ENCODE measurements at places on chromosomes 2 and 18.

DNA sequence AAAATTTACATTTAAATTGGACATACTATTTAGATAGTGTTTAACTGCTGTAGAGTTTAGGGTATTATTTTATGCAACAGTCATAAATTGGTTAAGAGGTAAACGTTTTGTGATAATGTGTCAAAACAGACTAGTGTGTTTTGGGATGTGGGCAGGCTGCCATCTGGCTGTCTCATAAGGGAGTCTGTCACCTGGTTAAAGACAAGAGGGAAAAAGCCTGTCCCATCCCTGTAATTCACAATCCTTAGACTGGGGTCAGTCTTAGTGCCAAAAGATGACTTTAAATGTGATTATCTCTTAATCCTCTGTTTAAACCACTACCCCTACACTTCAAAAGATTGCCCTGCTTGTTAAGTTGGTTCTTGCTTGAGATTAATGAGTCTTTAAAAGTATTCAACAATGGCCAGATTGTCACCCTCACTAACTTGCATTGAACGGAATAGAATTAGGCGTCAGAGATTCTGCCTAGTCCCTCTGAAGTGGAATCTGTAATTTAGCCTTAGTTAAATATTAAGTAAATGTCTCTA is 59.2 kb downstream of the SGPP2 start:
- peak; percentile 42 for DNase-seq

DNA sequence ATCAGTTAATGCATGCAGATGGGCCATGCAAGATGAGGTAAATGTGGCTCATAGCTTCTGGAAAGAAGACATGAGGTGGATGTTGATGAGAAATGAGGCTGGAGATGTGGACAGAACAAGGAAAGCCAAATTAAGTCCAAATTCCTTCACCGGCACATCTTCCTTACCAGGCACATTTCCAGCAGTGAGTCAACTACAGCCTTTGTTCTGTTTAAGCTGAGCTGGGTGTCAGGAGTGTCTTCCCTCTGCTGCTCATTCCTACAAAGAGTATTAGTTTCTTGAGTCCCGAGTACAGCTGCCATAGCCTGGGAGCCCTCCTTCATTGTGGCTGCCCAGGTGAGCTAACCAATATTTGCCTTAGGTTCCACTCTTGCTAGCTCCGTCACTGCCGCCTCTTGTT is 945.0 kb downstream of the SLC4A3 start:
- DNase-seq: no peak

DNA sequence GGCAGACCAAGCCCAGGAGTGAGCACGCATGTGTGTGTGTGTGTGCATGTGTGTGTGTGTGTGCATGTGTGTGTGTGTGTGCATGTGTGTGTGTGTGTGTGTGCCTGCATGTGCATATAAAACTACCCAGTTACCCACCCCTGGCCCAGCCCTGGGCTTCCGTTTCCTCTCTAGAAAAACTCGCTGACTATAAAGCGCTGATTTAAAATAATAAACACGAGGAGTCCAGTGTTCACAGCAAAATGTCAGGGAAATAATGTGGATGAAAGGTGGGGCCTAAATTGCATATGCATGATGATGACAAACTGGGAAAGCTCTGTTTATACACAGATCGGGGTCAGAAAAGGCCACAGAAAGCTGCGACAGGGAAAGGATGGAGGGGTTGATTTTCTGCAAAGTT is 7.5 kb downstream of the ADCY3 start:
- no peak for DNase-seq

DNA sequence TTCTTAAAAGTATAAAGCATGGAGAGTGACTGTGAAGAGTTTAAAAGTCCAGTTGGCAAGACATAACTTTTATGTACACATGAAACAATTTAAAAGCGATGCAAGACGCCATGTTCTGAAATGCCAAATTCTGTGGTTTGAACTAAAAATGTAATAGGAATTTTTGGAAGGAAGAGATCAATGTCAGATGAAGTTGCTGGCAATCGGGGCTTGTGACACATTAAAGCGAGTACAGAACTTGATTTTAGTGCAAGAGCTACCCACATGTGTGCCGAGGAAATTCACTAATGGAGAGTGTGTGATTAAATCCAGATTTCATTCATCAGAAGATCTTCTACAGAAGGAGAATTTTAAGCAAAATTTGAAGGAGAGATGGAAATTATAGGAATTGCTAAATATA is 220.2 kb upstream of the CCDC68 start:
- no peak for DNase-seq

DNA sequence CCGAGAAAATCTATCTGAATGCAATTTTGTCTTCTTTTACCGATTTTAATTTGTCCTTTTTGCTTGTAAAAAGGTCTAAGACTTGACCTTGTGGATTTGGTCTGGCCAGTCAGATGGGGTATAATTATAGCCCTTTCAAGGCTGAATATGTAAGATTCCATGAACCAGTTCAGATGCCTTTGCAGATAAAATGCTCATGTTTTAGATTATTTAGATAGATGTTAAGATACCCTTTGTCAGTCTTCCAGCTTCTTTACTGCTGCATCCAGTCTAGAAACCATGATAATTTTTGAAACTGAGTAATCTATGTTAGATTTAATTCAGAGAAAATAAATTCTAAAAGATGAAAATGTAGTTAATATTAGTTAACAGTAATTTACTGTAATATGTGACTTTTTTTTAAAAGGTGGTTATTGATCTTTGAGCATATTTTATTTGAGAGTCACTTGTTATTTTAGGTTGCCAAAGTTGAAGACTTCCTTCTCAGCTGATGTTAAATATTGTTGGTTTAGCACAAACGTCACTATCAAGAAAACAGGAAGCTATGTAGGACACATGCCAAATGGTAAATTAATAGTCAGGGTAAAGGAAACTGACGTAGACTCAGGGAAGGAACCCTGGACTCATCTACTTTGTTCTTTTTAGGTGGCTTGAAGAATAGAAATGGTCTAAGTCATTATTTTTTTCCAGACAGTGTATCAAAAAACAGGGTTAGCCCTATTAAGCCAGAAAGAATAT is 29.8 kb downstream of the BABAM2 start:
- DNase-seq: no peak

- no peak for DNase-seq
Observed at GRCh38 chr2:25710750-25711149, 37.4 kb upstream of the DTNB start.

- no peak for DNase-seq
Observed at GRCh38 chr2:150466741-150467620, 20.5 kb downstream of the RND3 start.

- peak; percentile 75 for DNase-seq
Observed at GRCh38 chr2:18520451-18521425, 39.7 kb downstream of the RDH14 start.

DNA sequence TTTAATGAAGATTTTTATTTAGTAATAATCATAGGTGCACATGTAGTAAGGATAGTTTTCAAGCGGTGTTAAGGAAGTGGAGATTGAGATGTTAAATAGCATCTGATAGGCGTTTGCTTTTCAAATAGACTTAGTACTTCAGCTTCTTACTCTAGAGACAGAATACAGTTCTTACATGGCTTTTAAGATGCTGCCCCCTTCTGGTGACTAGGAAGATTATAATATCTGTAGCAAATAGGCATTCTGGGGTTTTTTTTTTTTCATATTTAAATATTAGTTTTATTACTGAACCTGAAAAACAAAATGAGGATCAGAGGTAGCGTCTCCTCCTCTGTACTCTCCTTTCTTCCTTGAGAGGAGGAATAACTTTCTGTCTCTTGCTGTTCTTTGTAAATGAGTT is 100.2 kb downstream of the AGAP1 start:
- DNase-seq: peak; percentile 83

DNA sequence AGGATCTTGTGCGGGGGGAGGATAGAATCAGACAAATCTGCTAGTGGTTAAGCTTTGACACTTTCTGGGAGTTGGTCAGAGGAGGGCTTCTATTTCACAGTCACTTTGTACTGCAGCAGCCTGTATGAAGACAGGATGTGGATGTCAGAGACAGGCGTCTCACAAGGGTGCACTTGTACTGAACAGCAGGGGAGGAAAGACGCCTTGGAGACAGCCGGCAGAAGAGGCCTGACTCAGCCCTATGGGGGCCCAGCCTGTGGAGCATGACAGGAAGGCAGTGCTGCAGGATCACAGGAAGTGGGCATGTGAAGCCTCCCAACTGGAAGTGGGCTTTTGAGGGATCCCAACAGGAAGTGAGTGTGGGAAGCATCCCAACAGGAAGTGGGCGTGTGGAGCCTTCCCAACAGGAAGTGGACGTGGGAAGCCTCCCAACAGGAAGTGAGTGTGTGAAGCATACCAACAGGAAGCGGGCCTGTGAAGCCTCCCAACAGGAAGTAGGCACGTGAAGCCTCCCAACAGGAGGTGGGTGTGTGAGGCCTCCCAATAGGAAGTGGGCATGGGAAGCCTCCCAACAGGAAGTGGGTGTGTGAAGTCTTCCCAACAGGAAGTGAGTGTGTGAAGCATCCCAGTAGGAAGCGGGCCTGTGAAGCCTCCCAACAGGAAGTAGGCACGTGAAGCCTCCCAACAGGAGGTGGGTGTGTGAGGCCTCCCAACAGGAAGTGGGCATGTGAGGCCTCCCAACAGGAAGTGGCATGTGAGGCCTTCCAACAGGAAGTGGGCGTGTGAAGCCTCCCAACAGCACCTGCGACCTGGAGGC is 212.3 kb downstream of the SNTG2 start:
- DNase-seq: no peak

- no peak for DNase-seq
Observed at GRCh38 chr2:30792521-30792920, 14.7 kb downstream of the CAPN13 start.

DNA sequence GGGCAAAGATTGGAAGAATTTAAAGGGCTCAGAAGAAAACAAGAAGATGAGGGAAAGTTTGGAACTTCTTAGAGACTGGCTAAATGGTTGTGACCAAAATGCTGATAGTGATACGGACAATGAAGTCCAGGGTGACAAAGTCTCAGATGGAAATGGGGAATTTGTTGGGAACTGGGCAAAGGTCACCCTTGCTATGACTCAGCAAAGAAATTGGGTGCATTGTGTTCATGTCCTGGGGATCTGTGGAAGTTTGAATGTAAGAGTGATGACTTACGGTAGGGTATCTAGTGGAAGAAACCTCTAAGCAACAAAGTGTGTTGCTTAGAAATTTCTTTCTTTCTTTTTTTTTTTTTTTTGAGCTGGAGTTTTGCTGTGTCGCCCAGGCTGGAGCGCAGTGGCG is 6.0 kb upstream of the IL1A start:
- no peak for DNase-seq

DNA sequence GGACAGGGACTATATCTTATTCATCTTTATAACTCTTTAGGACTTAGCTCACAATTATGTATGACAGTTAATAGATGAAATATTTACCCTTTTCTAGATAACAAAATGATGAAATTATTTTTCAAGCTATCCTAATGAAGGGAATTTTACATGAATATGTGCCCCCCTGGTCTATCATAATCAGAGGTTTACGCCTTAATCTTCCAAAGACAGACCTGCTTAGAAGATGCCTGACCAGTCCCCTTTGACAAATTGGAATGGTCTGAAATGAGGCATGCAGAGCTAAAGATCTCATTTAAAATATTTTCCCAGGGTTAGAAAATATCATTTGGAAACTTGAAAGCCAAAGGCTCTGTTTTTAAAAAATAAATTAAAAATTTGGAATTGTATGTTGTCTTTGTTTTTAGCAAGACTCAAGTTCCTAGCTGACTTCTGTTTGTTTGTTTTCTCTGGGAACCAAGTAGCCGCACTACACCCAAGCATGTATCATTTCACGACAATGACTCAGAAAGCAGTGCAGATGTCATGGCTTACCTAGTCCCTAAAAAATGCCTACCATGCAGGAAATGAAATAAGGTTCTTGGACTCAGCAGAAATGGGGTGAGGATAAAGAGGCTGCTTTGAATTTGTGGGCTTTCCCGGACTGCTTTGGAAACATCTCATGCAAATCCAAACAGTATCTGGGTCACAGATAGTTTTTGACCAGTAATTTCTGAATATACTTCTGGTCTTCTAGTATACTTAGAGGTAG is 162.1 kb downstream of the ZEB2 start:
- no peak for DNase-seq

GRCh38 chr2:13884291-13884976 is 748.1 kb upstream of the LRATD1 start:
- no peak for DNase-seq

DNA sequence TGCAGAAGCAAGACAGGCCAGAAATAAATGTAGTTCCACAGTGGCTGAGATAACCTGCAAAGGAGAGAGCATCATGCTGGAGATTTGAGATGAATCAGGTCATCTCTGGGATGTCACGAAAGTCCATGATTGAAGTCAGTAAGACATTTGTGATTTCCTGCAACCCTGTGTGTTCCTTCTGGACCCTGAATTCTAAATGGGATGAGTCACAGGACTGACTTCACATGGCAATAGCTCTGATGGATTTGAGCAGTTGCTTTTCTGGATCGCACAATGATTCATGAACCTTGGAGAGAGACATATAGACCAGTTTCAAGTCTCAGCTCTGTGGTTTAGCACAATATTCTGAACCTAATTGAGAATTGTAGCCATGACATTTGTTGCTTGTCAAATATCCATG is 102.9 kb downstream of the TSN start:
- DNase-seq: no peak

DNA sequence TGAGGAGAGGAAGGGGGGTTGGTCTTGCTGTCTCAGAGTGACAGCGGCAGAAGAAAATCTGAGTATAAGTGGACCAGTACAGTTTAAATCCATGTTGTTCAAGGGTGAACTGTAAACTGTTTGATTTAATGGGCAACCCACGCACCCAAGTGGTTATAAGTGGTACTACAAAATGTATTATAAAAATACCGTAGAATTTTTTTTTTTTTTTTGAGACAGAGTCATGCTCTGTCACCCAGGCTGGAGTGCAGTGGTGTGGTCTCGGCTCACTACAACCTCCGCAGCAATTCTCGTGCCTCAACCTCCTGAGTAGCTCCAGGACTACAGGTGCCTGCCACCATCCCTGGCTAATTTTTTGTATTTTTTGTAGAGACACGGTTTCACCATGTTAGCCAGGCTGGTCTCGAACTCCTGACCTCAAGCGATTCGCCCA is 2.1 kb upstream of the CHCHD5 start:
- peak; percentile 77 for DNase-seq

GRCh38 chr2:72211777-72212485 is 64.3 kb upstream of the CYP26B1 start:
- no peak for DNase-seq

- DNase-seq: no peak
Observed at GRCh38 chr2:108615480-108616090, 81.3 kb downstream of the LIMS1 start.

DNA sequence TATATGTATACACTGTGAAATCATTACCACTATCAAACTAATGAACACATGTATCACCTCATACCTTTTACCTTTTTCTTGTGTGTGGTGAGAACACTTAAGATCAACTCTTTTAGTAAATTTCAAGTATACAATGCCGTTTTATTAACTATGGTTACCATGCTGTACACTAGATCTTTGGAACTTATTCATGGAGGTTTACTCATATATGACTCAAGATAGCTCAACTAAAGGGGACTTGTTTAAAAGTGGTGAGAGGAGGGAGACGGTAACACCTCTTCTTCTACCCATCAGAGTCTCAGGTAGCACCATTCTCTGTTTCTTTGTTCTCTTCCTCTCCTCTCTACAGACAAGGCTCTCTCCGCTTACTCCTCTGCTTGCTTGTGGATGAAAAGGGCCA is 36.1 kb upstream of the TMEM178A start:
- no peak for DNase-seq

GRCh38 chr18:658947-659533 is 1.6 kb downstream of the TYMS start:
- no peak for DNase-seq

GRCh38 chr2:20618468-20618885 is 32.4 kb downstream of the HS1BP3 start:
- no peak for DNase-seq

- DNase-seq: peak; percentile 28
Observed at GRCh38 chr2:199160081-199160480, 297.7 kb downstream of the SATB2 start.

GRCh38 chr2:147013696-147014392 is 831.0 kb upstream of the ACVR2A start:
- DNase-seq: no peak

All from brain (organoid and tissue), 16 donors.